Thoracic aorta (tissue), 2 donors: ENCODE measurements at places on chromosomes 1 and 21. TPM values are rescaled to one million over a fixed set of nuclear protein-coding genes. Genes with fewer than 3 reads are reported as not detected.
A peak's percentile ranks its signal among the peaks of the same experiment; 100 is the strongest.

- H3K27ac ChIP-seq = no peak overlapping the region
- DNase-seq = no peak
- no peaks in the 10 kb centered on the region for H3K4me1 ChIP-seq
- H3K36me3 ChIP-seq = no peaks in the 10 kb centered on the region
- H3K4me3 ChIP-seq = no peak overlapping the region
- no peaks in the 10 kb centered on the region for H3K27me3 ChIP-seq
Measured at GRCh38 chr1:176826265-176826664, 338.2 kb downstream of the ASTN1 start.

DNA sequence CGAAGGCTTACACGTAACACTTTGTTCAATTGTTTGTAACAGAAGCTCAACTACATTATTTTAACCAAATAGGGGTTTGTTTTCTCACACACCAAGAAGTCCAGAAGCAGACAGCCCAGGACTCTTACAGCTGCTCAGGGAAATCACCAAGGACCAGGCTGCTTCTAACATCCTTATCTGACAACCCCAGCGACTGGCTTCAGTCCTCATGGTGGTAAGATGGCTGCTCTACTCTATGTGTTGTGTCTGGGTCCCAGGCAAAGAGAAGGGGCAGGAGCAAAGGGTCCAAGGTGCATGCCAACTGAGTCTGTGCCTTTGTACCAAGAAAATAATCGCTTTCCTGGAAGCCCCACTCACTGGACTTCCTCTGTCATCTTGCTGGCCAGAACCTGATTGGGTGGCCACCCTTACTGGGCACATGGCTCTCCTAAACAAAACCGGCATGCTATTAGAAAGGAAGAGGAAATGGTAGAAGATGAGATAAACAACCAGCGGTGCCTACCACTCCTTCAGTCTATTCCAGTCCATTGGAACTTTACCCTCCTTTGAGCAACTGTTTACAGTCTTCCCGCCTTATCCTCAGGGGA lies 34.1 kb upstream of the LRRC8D start:
- no peaks in the 10 kb centered on the region for H3K4me1 ChIP-seq
- no peak overlapping the region for H3K27ac ChIP-seq
- DNase-seq = no peak

DNA sequence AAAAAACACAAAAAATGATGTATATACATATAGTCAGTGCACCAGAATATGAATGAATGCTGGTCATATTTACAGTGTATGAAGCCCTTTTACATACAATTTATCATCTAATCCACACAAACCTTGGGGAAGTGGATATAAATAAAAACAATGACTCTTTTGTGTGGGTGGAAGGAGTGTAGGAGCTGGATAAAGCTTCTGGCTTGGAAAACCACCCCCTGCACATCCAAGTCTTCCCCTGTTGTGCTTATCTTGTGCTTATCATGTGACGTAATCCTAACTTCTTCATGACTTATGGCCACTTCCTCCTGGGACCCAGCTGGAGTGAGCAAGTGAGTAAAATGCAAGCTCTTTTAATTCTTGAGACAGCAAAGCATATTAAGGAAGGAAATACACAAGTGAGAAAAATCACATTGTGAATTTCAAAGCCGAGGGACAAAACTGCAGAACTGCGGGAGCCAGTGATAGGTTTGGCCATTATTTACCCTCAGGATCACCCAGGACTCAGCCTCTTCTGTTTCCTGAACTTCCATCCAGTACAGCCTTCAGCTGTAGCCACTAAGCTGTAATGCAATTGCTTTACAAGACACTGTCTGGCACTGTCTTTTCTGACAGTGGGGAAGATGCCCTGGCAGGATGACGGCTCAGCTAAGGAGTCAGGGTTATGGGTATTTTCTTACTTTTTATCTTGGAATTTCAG lies 104.0 kb upstream of the PPM1J start:
- DNase-seq = no peak
- H3K36me3 ChIP-seq = no peaks in the 10 kb centered on the region
- no peaks in the 10 kb centered on the region for H3K4me1 ChIP-seq
- H3K4me3 ChIP-seq = no peak overlapping the region
- no peak overlapping the region for H3K27ac ChIP-seq

GRCh38 chr1:240385551-240385950 lies 226.4 kb downstream of the GREM2 start:
- no peaks in the 10 kb centered on the region for H3K36me3 ChIP-seq
- no peak overlapping the region for H3K27ac ChIP-seq
- no peaks in the 10 kb centered on the region for H3K27me3 ChIP-seq
- no peak overlapping the region for H3K4me3 ChIP-seq
- no peaks in the 10 kb centered on the region for H3K4me1 ChIP-seq

DNA sequence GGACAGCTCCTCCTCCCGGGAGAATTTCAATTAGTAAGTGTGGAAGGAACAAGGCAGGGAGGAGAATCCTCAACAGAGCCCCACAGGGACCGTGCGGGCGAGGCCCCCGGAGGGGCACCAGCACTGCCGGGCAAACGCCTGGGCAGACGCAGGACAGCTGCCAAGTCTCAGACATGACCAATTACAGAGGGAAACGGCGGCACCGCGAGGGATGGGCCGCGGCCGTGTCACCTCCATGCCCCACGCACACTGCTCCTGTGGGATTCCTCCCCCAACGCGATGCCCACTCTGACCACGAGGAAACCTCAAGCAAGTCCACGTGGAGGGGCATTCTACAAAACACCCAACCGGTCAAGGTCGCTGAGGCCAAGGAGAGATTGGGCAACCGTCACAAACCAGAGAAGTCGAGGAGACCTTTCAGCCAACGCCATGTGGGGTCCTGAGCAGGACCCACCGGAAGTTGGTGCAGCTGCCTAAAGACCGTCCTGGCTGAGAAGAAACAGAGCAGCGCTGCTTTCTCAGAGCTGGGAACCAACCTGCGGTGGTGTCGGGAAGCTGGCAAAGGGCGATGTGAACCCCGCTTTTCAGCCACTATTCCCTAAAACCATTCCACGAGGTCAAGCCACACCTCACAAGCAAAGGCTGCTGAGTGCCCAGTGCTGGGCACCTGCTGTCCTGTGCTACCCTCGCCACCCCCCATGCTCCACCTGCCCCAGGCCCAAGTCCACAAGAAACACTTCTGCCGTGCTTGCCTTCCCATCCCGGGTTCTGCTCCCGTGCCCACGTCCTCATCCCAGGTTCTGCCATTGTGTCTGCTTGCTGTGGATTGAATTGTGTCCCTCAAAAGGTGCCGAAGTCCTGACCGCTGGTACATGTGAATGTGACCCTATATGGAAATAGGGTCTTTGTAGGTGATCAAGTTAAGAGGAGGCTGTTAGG lies 1.4 kb upstream of the KRTAP10-4 start:
- H3K36me3 ChIP-seq = no peaks in the 10 kb centered on the region
- no peak for DNase-seq
- H3K4me3 ChIP-seq = no peak overlapping the region
- H3K4me1 ChIP-seq = no peaks in the 10 kb centered on the region
- no peaks in the 10 kb centered on the region for H3K27me3 ChIP-seq
- no peak overlapping the region for H3K27ac ChIP-seq

DNA sequence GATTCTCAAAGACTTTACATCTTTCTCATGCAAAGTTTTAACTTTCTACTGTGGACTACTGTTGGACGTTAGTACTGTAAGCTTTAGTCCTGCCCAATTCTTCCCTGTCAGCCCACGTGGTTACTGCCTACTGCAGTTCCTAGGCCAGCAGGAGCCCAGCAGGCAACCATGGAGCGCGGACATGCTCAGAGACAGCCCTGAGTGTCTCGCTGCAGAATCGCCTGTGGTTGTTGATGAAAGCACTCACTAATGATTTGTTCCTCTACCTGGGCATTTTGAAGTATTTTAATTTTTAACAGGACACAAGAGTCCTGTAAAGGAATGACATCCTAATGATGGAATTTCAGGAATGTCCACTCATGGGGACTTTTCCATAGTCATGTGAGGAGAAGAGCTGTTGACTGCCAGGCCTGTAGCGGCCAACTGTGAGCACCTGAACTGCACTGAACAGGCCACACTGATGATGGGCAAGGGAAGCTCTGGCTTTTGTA lies 44.1 kb downstream of the PGBD5 start:
- no peaks in the 10 kb centered on the region for H3K36me3 ChIP-seq
- H3K4me1 ChIP-seq = no peaks in the 10 kb centered on the region
- no peak overlapping the region for H3K27ac ChIP-seq
- no peak overlapping the region for H3K4me3 ChIP-seq
- DNase-seq = no peak
- H3K27me3 ChIP-seq = no peaks in the 10 kb centered on the region

DNA sequence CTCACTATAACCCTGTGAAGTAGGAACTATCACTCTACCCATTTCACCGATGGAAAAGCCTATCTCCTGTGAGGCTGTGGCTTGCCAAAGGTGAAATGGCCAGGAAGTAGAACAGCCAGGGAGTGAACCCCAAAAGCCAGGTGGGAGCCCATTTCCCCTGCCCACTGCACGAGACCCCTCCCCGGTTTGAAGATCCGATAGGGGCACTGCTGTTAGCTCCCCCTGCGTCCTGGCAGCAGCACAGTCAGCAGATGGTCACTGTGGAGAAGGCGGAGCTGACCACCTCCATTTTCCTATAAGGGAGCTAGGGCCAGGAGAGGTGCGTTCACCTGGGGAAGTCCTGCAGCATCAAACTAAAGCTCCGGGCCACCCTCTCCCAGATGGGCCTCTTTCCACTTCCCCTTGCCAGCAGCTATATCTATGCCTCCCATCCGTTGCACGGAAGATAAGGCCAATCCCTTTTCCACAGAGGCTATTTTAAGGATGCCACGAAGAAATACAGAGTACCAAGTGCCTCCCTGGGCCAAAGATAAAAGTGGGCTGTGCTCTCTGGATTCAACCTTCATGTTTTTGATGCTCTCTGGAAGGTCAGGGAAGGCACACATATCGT lies 7.8 kb downstream of the ERG start:
- H3K27ac ChIP-seq = peak overlapping the region; percentile 80
- H3K36me3 ChIP-seq = no peaks in the 10 kb centered on the region
- no peak overlapping the region for H3K4me3 ChIP-seq
- H3K4me1 ChIP-seq = peaks cover 99% of the 10 kb centered on the region
- no peaks in the 10 kb centered on the region for H3K27me3 ChIP-seq

The FAM131C gene
- total RNA-seq = not detected

The CLCC1 gene
- 36.4 TPM for total RNA-seq

DNA sequence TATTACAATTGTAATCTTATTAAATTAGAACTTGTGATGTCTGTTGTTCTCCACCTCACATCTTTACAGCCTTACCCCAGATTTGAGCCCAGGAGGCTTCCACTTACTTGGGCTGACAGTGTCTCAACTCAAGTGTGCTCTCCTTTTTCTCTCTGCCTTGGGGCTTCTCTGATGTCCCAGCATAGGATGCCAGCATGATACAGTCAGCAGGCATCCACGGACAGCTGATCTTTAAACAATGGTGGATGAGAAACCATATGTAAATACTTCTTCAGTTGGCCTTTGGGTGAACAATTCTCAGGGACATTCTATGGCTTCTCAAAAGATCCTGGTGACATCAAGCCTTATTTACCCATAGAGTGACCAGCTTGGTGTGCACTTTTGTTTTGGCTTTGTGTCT lies 107.6 kb upstream of the GORAB start:
- H3K4me3 ChIP-seq = no peak overlapping the region
- no peak overlapping the region for H3K27ac ChIP-seq
- no peaks in the 10 kb centered on the region for H3K4me1 ChIP-seq
- H3K36me3 ChIP-seq = no peaks in the 10 kb centered on the region

- no peak overlapping the region for H3K27ac ChIP-seq
- H3K4me3 ChIP-seq = no peak overlapping the region
- H3K27me3 ChIP-seq = no peaks in the 10 kb centered on the region
Measured at GRCh38 chr1:162147760-162148159, 78.3 kb downstream of the NOS1AP start.

The GJB3 gene
- total RNA-seq = 0.54 TPM

The TCHHL1 gene
- not detected for total RNA-seq

The SESN2 gene
- total RNA-seq = 10.9 TPM

The RBM34 gene
- total RNA-seq = 59.8 TPM

DNA sequence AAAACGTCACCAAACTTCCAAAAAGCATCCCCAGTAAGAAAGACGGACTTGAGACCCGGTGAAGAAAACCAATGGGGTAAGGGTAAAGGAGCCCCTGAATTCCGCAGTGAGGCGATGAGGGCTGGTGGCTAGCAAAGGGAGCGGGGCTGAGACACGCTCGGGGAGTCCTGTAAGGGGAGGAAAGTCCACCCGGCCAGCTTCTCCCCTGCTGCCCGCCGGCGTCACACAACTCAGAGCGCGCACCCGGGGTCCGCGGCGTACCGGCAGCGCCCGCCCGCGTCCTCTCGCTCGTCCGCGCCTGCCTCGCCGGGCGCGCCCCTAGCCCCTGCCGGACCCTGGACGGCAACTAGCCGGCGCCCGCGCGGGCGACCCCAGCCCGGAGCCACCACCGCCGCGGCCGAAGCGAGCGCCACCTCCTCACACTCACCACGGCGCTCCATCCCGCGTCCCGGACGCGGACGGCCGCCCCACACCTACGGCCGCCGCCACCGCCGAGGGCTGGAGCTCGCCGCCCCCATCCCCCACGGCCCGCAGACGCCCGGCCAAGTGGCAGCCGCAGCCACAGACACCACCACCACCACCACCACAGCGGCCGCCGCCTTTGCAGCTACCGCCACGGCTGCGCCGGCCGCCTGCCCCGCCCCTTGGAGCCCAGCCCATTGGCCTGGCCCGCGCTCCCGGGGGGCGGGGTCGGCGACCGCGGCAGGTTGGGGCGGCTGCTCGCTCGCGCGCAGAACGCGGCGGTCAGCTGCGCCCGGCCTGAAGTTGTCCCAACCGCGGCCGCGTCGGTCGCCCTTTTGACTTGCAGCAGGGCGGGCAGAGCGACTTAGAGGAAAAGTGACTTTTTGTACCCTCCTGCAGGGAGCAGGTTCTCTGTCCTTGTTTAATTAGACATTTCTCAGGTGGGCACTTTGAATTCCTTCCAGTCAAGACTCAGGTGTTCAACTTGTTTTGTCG lies 10.0 kb upstream of the ARHGAP29 start:
- no peaks in the 10 kb centered on the region for H3K36me3 ChIP-seq
- H3K27me3 ChIP-seq = no peaks in the 10 kb centered on the region
- peak overlapping the region; percentile 82 for H3K27ac ChIP-seq
- H3K4me3 ChIP-seq = peak overlapping the region; percentile 82
- H3K4me1 ChIP-seq = peaks cover 11% of the 10 kb centered on the region

The SLC35D1 gene
- 14.8 TPM for total RNA-seq

- H3K4me1 ChIP-seq = peaks cover 19% of the 10 kb centered on the region
- peaks cover 9% of the 10 kb centered on the region for H3K36me3 ChIP-seq
- H3K27ac ChIP-seq = peak overlapping the region; percentile 81
- no peak for DNase-seq
Measured at GRCh38 chr1:32071758-32072621, 749 bp upstream of the TMEM39B start.

The LIPI gene
- not detected for total RNA-seq

- no peak for DNase-seq
- H3K4me1 ChIP-seq = no peaks in the 10 kb centered on the region
- no peaks in the 10 kb centered on the region for H3K27me3 ChIP-seq
- no peak overlapping the region for H3K4me3 ChIP-seq
Measured at GRCh38 chr1:203181586-203182386, 4.7 kb downstream of the CHI3L1 start.
